ENCODE measurements at places on chromosomes 5 and 9. TPM values are rescaled to one million over a fixed set of nuclear protein-coding genes. Genes with fewer than 3 reads are reported as not detected.

SH3PXD2B gene
- 13.5 TPM for total RNA-seq

CACNA1B gene
- under 0.01 TPM for total RNA-seq

TIMD4 gene
- not detected for total RNA-seq

PCDH12 gene
- 22.2 TPM for total RNA-seq

CNTNAP3B gene
- total RNA-seq, result 58.0 TPM

PJA2 gene
- total RNA-seq, result 47.3 TPM

RAB3C gene
- 0.22 TPM for total RNA-seq

ROPN1L gene
- total RNA-seq, result 1.1 TPM

SH3RF2 gene
- 0.22 TPM for total RNA-seq

RNF208 gene
- 0.22 TPM for total RNA-seq

HTR1A gene
- total RNA-seq, result not detected

FOXD4 gene
- total RNA-seq, result 0.20 TPM

SUSD1 gene
- total RNA-seq, result 28.8 TPM

PHF24 gene
- total RNA-seq, result not detected

NIM1K gene
- not detected for total RNA-seq

FCN1 gene
- total RNA-seq, result not detected

SNCB gene
- 1.1 TPM for total RNA-seq

FAM221B gene
- total RNA-seq, result not detected

AMBP gene
- not detected for total RNA-seq

IFNK gene
- total RNA-seq, result not detected

RCL1 gene
- total RNA-seq, result 12.9 TPM

CCL19 gene
- total RNA-seq, result not detected

UBTD2 gene
- total RNA-seq, result 14.7 TPM

HRH2 gene
- not detected for total RNA-seq

Data from lung microvascular endothelial cell (primary cell).